PC-3 (cell line): ENCODE measurements at places on chromosomes 3 and 15.

DNA sequence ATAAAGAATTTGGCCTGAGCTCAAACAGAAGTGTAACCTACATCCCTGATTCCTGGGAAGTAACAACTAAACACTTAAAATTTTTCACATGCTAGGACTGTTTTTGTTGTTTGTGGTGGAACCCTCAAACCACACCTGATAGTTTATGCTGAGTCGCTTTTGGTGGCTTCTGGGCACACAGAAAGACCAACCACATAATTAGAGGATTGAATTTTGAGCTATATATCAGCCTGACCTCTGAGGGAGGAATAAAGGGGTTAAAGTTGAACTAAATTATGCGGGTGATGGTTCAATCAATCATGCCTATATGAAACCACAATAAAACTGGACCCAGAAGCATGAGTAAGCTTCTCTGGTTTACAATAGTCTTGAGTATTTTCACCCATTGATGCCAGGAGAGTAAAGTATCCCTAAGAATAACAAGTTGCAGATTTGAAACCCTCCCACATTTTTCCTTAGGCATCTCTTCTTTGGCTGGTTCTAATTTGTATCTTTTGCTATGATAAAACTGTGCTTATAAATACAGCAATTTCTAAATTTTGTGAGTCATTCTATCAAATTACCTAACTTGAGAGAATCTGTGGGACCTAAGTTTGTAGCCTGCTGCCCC is 1304.5 kb upstream of the GBE1 start:
- peak; percentile 53 for DNase-seq

DNA sequence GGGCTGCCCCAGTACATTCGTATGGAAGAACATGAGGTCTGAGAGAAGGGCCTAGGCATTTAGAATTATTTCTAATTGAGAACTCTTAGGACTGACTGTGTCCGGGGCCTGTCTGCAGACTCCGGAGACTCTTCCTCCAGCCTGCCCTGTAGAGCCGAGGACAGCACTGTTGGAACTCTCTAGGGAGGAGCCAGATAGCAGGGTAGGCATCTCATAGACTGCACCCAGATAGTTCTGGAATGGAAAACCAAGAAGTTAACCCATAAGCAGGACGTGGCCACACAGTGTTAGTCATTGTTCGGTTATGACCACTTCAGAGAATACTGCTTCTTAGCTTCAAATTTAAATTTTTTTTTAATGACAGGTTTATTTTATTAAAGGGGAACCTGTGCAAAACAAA is 59.5 kb downstream of the SNRK start:
- no peak for DNase-seq

DNA sequence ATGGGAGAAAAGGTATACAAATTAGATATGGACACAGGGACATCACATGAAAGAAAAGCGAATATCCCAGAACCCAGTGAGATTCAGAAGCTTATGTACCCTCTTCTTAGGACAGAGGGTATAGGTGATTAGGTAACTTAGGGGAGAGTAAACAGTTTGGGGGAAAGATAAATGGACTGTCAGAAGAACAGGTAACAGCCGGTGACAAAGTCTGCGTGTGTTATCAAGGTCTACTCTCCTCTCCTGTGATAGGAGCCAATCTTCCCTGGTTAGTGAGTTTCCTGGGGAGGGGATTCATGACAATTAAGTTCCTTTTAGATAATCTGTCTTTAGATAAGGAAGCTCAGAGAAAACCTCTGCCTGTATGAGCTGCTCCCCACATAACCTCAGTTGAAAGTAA is 30.6 kb upstream of the SNRPN start:
- no peak for DNase-seq

DNA sequence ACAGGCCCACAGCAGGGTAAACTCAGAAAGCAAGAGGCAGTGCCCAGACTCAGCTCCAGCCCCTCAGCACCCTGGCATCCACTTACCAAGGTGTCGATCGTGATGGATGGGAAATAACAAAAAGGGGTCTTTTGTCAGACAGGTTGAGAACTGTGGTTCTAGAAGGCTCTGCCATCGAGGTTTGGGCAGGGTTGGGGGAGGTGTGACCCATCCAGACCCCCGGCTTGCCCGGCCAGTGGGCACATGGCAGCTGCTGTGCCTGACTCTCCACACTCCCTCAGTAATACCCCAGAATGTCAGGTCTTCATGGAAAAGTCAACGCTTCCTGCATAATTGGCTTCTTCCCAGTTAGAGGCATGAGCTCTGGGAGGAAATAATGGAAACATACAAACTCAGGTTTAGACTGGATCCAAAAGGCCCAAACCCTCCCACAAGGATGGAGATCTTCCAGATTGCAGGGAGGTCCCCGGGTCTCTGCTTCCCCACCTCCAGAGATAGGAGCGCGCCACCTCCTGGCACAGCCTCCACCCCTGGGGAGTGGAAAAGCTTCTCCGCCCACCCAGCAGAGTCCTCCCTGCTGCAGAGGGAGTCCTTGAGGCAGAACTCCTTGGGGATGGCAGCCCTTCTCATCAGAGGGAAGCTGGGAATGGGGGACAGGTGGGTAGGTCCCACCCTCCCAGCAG is 149.8 kb upstream of the IQSEC1 start:
- DNase-seq = no peak

- DNase-seq = no peak
Observed at GRCh38 chr3:74906181-74906580, 291.7 kb upstream of the CNTN3 start.

- no peak for DNase-seq
Observed at GRCh38 chr3:129326595-129326994, 47.9 kb downstream of the HMCES start.

DNA sequence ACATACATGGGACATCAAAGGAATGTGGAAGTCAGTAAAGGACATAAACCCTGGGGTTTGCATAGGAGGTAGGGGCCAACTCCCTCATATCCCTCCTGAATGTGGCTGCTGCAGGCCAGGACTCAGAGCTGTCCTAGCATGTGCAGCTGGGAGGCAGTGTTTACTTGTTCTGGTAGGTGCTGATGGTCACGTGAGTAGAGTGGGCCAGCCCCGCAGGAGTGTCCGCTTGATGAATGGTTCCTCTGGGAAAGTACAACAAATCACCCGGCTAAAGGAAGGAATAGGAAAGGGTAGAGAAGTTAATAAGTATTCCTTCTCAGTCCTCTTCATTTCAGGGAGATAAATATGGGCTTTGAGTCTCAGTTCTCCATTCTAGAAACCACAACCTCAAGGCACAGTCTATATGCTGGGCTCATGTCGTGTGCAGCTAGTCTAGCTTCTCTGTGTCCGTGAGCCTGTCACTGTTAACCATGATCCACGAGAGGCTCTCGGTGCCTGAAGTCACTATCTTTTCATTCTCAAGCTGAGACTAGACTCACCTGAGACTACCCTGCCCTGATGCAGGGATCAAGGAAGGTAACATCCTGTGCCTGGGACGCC is 17.9 kb downstream of the RIOX2 start:
- DNase-seq = no peak

GRCh38 chr15:35061825-35062737 is 23.0 kb downstream of the NANOGP8 start:
- no peak for DNase-seq

GRCh38 chr3:70421506-70421905 is 109.1 kb upstream of the MDFIC2 start:
- DNase-seq = no peak

GRCh38 chr3:135558906-135559305 is 406.6 kb upstream of the PPP2R3A start:
- no peak for DNase-seq

DNA sequence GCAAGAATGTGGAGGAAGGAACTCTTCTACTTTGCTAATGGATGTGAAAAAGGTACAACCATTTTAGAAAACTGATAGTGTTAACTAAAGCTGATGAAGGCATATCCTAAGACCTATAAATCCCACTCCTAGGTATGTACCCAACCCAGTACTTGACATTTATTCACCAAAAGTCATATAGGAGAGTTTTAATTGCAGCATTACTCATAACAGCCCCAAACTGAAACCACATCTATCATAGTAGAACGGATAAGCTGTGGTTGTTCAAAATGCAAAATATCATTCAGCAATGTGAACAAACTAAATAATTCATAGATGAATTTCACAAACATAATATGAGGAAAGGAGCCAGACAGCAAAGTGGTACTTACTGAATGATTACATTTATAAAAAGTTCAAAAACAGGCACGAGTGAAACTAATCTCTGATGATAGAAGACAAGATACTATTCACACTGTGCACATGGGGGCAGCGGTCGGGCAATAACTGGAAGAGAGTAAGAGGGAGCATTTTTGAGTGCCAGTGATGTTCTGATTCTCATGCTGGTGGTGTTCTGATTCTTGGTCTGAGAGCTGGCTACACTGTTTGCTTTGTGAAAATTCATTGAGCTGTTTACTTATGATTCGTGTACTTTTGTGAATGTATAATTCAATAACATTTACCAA is 34.3 kb downstream of the GOLIM4 start:
- peak; percentile 28 for DNase-seq

DNA sequence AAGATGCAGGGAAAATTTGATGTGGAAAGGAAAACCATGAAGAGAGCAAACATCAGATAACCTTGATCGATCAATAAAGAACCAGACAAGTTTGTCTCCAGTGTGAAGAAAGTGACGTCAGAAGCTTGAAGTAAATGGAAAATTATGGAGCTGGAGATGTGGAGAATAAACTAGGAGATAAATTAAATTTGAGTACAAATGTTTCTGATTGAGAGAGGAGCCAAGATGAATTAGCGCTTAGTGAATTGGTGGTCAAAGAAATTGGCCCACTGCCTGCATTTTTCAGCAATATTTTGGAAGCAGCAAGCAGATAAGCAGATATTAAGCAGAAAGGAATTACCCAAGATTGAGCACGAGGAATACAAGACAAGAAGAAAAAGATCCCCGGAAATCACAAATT is 567.3 kb upstream of the ZNF385D start:
- no peak for DNase-seq

DNA sequence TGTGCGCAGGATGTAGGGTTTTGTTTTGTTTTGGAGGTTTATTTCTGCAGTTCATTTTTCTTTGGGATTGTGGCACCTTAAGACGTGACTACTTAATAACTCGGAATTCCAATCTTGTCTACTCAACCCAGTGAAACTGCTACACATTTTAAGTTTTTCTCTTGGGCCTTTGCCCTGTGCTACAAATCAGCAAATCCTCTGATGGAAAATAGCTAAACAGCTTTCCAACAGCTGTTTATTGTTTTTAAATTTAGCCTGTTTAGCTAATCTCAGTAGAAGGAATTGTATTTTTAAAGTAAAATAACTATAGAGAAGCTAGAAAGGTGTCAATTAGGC is 48.4 kb downstream of the OPA1 start:
- DNase-seq = no peak

GRCh38 chr3:17510265-17510664 is 232.2 kb downstream of the TBC1D5 start:
- no peak for DNase-seq

GRCh38 chr15:54273928-54274327 is 295.7 kb downstream of the UNC13C start:
- DNase-seq = no peak

- peak; percentile 63 for DNase-seq
Observed at GRCh38 chr3:163601426-163601825, 1476.9 kb downstream of the SI start.

- DNase-seq = no peak
Observed at GRCh38 chr15:100942656-100943425, 23.7 kb downstream of the LRRK1 start.

DNA sequence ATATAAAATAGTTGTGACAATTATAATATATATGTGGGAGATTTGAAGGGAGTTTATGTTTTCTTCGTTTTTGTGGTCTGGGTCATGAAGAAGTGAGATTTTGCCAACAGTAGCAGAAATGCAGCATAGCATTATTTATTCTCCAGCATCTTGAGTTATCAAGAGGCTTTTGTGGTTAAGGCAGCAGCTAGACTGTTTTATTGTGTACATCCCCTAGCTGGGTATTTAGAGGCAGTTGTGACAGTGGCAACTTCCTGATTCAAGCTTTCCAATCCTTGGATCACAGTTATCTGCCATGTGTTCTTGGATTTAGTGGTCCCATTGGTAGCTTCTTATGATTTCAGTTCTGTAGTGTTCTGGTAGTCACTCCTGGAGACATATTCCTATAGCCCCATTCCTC is 29.0 kb downstream of the ARIH1 start:
- DNase-seq = no peak

DNA sequence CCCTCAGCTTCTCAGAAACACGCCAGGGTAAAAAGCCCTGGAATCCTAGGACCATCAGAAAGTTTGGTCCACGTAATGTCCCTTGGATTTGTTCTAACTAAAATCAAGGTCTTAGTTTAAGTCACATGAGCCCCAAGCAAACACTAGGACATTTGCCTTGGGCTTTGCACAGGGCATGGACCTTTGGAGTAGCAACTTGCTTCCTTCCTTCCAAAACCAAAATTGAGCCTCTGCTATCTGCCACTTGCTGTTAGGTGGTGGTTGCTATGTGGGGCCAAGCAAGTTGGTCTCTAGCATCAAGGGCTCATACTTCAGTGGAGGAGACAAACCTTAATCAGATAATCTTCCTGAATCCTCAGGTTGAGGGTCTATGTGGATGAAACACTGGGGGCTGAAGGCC is 4.0 kb upstream of the DAG1 start:
- DNase-seq = no peak

DNA sequence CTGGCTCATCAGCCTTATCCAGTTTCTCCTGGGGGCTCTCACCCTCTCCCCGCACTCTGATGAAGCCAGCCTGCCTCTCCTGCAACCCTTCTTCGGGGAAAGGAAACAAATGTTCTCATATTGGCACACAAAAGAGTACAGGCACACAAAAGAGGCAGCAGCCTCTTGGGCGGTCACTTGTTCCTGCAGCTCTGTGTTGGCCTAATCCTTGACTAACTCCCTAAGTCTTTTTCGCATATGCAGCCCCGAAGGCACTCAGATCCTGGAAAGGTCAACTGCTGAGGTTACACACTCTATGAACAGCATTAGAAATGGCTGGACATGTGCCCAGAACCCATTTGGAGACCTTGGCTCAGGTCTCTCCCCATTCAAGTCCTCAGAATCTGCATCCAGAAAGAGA is 7.4 kb upstream of the CAMP start:
- DNase-seq = no peak

DNA sequence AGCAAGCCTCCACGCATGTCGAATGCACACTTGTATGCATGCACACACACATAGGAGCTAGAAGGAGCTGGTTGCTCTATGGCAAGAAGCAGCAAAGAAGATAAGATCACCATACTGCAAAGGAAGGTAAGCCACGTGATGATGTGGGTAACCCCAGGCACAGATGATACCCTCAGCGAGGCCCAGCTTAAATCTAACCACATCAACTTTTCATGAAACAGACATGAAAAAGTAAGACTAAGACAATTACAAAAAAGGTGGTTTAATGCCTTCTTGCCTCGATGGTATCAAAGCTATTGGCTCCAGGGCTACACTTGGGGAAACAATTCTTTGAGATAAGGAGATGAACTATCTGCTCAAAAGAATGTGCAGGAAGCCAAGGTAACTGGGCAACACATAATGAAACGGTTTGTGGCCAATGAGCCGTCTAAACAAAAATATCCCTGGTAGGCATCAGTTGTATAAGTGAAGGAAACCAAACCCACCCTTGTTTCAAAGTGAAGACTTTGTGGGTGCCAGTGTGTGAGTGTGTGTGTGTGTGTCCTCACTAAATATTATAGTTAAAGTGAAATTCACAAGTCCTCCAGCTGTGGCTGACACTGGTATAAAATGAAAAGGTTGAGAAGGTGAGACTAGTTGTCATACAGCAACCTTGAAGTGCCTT is 365.7 kb upstream of the ICE2 start:
- DNase-seq = no peak

GRCh38 chr3:38254872-38255271 is 10.7 kb upstream of the SLC22A13 start:
- no peak for DNase-seq

- peak; percentile 90 for DNase-seq
Observed at GRCh38 chr15:57551715-57552677, 39.7 kb upstream of the MYZAP start.
